ENCODE measurements at places on chromosomes 12 and 14.

- DNase-seq = no peak
Observed at GRCh38 chr12:49133014-49133413, 1.8 kb upstream of the TUBA1B start.

DNA sequence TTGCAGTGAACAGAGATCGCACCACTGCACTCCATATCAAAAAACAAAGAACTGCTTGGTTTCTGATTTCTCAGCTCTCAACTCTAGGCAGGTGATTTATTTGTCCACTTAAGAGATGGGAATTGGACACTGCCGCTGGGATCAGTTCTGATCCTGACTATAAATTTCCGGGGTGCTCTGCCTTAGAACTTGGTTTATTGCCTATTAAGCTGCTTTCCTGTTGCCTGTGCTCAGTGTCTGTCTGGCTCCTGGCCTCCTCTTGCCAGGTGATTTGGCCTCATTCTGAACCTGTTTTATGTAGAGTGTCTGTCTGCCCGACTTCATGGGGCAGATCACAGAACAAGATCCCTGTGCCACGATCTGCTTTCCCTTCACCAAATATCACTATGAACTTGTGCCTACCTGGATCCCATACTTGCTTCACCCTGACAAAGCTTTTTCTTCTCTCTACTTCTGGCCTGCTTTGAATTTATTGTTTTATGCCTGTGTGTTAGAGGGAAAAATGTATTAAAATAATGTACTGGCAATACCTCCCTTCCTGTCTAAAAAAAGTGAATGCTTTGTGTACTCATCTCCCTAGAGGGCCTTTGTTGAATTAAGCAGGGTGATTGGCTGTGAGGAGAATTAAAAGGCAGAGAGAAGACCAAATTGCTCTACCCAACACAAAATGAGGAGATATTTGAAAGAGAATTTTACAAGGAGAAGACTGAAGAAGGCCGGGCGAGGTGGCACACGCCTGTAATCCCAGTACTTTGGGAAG is 27.6 kb downstream of the CDKN1B start:
- DNase-seq = no peak

GRCh38 chr14:55909879-55910278 is 208.3 kb upstream of the PELI2 start:
- DNase-seq = no peak

GRCh38 chr12:96334502-96334901 is 65.7 kb downstream of the CDK17 start:
- DNase-seq = no peak

- DNase-seq = no peak
Observed at GRCh38 chr12:12338527-12339168, 11.4 kb downstream of the MANSC1 start.

- no peak for DNase-seq
Observed at GRCh38 chr12:57563358-57563757, 13.5 kb downstream of the KIF5A start.

- DNase-seq = no peak
Observed at GRCh38 chr12:91074154-91074709, 16.4 kb upstream of the KERA start.

DNA sequence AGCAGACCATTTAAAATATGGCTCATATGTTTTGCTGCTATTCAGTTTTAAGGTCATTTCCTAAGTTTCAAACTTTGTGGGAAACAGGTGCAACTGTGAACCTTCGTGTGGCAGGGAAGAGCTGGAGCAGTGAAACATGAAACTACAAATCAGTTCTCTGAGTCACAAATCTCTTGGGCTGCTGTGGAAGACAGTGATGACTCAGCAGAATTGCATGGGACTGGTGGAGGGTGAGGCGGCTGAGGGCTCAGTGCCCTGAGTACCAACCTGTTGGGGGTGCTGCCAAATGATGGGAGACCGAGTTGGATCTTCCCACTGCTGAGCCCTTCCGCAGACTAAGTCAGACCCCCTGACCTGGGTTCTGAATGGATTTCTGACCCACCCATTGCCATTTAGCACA is 8.4 kb upstream of the CALM1 start:
- no peak for DNase-seq

DNA sequence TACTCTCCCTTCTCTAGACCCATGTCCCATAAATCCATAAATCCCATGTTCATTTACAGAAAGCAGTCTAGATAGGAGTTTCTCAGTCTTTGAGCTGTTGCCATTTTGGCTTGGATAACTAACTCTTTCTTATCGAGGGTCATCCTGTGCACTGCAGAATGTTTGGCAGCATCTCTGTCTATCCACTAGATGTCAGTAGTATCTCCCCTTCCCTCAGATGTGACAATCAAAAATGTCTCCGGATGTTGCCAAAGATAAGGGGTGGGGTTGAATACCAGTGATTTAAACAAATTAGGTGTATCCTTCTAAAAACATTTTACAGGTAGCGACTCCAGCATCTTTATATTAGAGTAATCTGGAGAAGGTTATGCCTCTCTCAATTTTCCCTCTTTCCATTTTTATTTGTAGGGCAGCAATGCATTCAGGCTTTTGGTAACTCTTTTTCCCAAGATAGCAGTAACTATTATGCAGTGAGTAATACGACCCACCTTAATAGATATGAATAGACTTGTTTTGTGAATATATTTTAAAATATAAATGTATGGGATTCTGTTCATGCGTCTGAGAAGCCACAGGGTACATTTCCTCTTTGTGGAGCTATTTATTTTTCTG is 100.7 kb downstream of the LRRK2 start:
- no peak for DNase-seq

DNA sequence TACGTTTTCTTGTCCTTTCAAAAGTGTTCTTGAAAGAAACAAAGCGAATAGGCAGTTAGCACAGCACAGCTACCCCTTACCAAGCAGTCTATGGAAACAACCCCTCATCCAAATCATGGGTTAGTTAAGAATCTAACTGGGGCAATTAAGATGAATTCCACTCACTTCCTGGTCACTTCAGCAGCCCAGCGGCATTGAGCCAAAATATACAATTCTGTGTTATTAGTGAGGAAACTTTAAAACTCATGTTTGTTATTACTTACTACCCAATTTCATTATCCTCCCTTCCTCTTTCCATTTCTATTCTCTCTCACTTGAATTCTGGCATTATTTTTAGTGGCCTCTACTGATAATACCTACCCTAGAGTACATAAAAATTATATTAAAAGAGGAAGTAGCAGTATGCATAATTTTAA is 121.4 kb downstream of the PPHLN1 start:
- no peak for DNase-seq

- DNase-seq = no peak
Observed at GRCh38 chr12:89350260-89350629, 2.1 kb downstream of the DUSP6 start.

- no peak for DNase-seq
Observed at GRCh38 chr14:104877066-104877805, 12.2 kb downstream of the CEP170B start.

- no peak for DNase-seq
Observed at GRCh38 chr12:124185971-124186686, 108.8 kb upstream of the RFLNA start.

DNA sequence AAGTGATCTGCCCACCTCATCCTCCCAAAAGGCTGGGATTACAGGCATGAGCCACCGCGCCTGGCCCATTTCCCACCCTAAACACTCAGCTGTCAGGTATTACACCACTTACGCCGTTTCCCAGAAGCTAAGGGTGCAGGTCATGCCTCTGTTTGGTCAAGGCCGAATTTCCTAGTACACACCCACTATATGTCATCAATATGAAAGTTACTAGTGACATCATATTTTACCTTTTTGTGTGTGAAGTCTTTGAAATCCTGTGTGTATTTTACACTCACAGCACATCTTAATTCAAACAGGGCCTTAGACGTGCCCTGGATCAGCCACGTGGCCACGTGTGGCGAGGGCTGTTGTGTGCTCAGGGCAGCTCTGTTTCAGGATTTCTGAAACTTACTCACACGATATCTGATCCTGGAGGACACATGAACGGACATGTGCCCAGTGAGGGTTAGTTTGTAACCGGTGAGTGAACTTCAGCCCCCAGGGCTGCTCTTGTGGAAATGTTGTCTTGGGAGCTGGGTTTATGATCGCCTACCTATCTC is 51.8 kb downstream of the GLT1D1 start:
- no peak for DNase-seq

DNA sequence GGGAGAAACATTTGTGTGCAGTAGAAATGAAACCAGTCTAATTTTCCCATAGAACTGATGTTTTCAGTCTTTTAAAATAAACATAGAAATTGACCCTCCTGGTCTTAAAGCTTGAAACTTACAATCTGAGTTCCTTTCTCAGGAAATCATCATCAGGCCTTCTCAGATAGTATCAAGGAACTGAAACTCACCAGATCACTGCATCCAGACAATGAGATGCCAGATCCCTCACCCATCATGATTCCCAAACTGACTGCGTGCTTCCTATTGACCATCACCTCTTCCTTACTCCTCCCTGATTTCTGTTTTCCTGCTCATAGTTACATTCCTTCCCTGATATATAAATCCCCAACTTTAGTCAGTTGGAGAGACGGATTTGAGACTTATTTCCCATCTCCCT is 195.0 kb upstream of the AMIGO2 start:
- DNase-seq = no peak

- DNase-seq = no peak
Observed at GRCh38 chr12:115351514-115352077, 667.6 kb upstream of the TBX3 start.

GRCh38 chr12:4014858-4015224 is 141.6 kb upstream of the PARP11 start:
- no peak for DNase-seq

GRCh38 chr12:57694459-57695019 is 607 bp downstream of the OS9 start:
- DNase-seq = no peak

GRCh38 chr14:103994535-103995184 is 52.3 kb upstream of the RD3L start:
- no peak for DNase-seq

GRCh38 chr14:76696361-76696760 is 64.9 kb upstream of the VASH1 start:
- DNase-seq = no peak

- no peak for DNase-seq
Observed at GRCh38 chr14:54194501-54194900, 202.3 kb upstream of the CDKN3 start.

- DNase-seq = no peak
Observed at GRCh38 chr14:104665114-104665656, 24.2 kb upstream of the INF2 start.

- DNase-seq = no peak
Observed at GRCh38 chr12:132224484-132224883, 80.2 kb downstream of the NOC4L start.

Measured in activated T-cell treated with anti-CD3 and anti-CD28 coated beads for 24 hours (primary cell).